ENCODE measurements at places on chromosomes 1 and 21. TPM values are rescaled to one million over a fixed set of nuclear protein-coding genes. Genes with fewer than 3 reads are reported as not detected.

DNA sequence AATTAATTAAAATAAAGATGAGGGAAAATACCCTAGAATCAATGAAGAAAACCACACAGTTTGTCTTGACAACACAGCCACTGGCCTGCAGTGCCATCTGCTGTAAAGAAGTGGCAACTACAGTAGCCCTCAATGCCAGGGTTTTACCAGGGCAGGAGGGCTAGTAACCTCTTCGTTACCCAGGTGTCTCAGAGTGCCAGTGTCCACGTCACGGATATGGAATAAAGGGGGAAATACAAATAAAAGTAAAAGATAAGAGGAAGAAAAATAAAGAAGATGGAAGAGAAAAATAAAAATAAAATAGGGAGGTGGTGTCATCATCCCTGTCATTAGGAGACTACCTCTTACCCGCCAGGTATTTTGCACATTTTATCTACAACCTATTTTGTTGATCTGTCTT is 14.2 kb upstream of the SLC44A3 start:
- peak; percentile 71 for DNase-seq

- peak; percentile 3 for DNase-seq
These were observed 25.3 kb upstream of the RRP15 start for GRCh38 chr1:218259800-218260199.

- no peak for DNase-seq
These were observed 16.4 kb downstream of the KCNA10 start for GRCh38 chr1:110502402-110503151.

- DNase-seq, result no peak
These were observed 205.2 kb downstream of the ZP4 start for GRCh38 chr1:237685551-237685950.

DNA sequence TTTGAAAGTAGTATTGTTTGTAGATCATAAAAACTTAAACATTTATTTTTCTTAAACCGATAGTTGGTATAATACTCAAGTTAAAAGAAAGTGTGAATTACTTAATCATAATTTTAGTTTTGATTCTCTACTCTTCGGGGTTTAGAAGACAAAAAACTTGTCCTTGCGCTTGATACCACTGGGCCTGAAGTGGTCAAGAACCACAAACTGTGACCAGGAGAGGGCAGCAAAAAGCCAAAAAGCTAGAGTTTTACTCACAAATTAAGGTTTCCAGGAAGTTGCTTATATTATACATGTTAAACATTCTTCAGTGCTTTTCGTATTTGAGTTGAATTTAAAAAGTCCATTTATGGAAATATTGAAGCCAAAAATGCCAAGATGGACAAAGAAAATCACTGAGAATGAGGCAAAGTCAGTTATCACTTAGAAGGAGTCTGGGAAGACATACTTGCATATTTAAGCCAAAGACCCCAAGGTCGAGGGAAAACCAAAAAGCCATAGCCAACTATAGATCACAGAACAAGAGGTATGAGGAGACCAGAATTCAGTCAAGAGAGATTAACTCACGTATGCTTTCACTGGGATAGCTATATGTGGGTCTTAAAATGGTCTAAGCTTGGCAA is 34.2 kb downstream of the EFCAB7 start:
- DNase-seq, result peak; percentile 51

GRCh38 chr1:145751491-145752037 is 32.3 kb downstream of the CD160 start:
- DNase-seq, result peak; percentile 79

GRCh38 chr21:26818906-26819305 is 26.3 kb downstream of the ADAMTS1 start:
- DNase-seq, result no peak

GRCh38 chr1:165807613-165808012 is 19.8 kb upstream of the UCK2 start:
- DNase-seq, result no peak

DNA sequence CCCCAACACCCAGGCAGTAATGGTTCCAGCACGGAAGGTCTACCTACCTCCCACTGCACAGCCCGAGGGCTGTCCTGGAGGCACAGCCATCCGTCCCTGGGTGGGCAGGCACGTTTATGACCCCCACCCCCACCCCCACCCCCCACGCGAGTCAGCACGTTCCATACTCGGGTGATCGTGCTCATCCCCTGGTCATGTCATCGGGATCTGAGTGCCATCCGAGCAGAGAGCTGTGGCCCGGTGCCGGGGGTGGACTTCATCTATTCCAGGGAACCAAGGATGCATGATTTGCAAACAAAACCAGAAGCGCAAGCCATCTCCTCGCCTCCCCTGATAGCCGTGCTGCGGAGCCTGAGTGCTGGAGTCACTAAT is 1.1 kb downstream of the TSPEAR start:
- no peak for DNase-seq

GRCh38 chr1:67285780-67286488 is 21.7 kb upstream of the IL12RB2 start:
- DNase-seq, result no peak

- peak; percentile 46 for DNase-seq
These were observed 13.0 kb downstream of the RGS1 start for GRCh38 chr1:192588546-192588945.

DNA sequence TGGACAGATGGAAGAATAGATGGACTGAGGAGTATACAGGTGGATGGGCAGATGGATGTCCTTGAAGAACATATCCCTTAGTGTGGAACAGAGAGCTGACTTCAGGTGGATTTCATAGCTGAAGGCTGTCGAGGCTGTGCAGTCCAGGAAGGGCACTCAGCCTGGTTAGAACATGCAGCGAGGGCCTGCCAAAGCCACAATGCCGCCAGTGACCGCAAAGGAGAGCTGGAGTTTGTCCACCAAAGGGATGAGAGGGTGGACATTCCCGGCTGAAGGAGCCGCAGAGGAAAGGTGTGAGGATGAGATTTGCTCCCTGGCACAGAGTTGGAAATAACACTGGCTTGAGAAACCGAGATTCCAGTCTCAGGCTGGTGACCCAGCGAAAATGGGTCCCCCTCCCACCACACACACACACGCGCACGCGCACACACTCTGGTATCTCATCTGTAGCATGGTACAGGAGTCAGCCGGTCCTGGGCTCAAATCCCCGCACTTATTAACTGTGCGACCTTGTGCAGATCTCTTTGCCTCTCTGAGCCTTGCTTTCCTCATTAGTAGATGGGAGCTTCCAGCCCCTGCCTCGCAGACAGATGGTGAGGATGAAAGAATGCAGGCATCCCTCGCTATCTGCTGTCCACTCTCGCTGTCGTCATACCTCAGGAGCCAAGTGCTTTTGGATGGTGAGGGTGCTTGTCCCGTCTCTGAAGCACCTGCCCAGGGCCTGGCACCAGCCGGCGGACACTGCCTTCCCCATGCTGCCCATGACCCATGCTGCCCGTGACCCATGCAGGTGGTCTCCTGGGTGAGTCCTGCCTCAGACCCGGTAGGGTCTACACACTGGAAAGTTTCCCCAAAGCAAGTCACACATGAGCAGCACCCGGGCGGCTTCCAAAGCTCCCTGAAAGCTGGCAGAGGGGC is 26.8 kb upstream of the EFHD2 start:
- DNase-seq, result no peak

- no peak for DNase-seq
These were observed 669.8 kb upstream of the ADAMTS5 start for GRCh38 chr21:27636656-27637055.

Gene SFN
- total RNA-seq, result 0.32 TPM

Gene SOX13
- total RNA-seq, result 11.6 TPM

Gene KCNA10
- not detected for total RNA-seq

Gene MROH7
- under 0.01 TPM for total RNA-seq

Gene FCGR2B
- not detected for total RNA-seq

Gene SERPINC1
- total RNA-seq, result not detected

Gene FABP3
- 54.8 TPM for total RNA-seq

Gene PERM1
- 0.43 TPM for total RNA-seq

Gene IL10
- total RNA-seq, result under 0.01 TPM
